ENCODE measurements at places on chromosomes 6 and 20.

- DNase-seq, result no peak
Observed at GRCh38 chr6:127489248-127489647, 29.9 kb downstream of the MTCL3 start.

GRCh38 chr20:24950836-24951525, 1.9 kb downstream of the CST7 start:
- DNase-seq, result no peak

DNA sequence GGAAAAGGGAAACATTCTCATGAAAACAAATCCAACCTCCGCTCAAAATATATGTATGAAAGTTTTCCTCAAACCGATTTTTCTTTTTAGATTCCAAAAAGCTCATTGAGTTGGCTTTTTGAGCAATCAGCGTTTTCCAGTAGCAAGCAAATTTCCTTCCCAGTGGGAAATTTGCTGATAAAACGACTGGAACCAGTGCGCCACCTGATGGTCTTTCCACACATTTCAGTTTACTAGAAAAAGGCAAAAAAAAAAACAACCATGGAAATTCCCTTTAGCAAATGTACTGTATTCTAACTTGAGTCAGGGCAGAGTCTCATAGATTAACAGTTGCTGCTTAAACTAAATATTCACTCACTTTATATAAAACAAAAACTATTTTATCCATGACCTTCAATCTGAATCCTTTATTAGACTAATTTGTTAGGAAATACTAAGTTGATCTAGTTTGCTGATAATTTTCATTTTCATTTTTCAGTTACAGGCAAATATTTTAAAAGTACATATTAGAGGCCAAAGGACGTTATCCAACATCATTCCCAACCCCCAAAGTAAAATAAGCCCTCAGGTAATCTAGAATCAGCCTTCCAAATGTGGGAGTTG, 271.5 kb downstream of the FOXA2 start:
- no peak for DNase-seq

DNA sequence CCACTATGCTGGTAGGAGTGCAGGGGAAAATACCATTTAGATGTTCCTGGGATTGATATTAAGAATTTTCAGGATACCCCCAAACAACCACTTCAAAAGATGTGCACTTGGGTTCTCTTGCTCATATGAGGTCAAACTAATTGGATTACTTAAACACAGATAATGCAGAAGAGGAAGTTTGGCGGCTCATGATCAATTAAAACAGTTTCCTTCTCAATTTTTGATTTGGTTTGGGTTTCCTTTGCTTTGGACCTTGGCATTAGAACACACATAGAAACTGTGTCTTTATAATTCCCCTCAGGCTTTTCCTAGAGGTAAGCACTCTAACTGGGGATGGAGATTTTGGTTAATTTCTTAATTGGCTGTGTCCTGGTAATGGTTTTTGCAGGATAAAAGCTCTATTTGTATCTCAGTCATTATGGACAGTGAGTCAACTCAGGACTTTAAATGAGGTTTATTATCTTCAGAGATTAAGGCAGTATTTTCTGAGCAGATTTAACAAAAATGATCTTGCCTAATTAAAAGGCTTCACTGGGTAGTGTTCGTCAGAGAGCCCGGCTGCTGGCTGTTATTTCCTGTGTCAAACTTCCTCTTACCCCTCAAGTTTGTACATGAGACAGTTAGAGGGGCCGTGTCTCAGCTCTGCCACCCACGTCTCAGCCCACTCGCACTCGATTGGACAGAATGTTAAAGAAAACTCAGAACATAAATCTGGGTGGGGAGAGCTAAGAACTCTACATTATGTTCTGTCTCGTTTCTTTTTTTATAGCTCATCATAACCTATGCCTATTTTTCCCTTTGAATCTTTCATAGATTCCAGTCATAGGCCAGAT, 50.3 kb upstream of the PREP start:
- peak; percentile 14 for DNase-seq

GRCh38 chr20:61304750-61305149, 52.7 kb downstream of the CDH4 start:
- no peak for DNase-seq

- no peak for DNase-seq
Observed at GRCh38 chr6:156994215-156995076, 217.3 kb downstream of the ARID1B start.

DNA sequence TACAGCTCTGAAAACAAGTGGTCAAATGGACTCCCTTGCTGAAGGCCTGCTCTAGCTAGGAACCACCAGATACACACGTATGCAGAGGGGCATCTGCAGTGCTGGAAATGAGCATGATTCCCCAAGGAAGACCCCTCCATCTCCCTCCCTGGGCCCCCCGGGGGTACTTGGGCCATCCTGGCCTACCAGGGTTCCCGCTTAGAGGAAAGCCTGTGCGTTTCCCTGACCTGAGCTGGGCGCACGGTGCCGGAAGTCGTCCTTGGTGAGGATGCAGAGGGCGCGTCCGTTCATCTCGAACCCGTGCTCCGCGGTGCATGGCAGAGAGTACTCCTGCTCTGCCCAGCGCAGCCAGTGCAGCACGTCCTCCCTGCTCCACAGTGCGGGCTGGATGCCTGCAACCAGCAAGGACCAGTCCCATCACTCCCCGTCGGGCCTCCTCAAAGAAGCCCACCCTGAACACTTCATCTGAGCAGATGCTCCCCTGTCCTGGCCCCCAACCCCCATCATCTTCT, 11.8 kb downstream of the ETV7 start:
- no peak for DNase-seq

- peak; percentile 17 for DNase-seq
Observed at GRCh38 chr6:49551078-49551865, 804 bp downstream of the C6orf141 start.

DNA sequence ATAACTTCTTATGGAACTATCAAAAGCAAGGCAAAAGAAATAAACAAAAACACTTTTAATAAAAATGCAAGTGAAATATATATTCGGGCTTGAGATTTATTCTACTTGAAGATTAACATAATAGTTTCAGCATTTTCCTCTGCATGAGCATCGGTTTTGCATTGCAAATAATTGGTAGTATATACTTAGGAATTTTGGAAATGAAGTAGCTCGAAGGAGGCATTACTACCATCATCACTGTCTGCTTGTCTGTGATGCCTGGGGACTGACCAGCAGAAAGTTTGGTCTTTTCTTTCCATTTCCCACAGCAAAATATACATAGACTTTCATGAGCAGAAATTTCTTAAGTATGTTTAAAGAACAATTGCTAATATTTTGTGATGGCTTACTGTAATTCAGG, 570.7 kb downstream of the HTR1B start:
- DNase-seq, result no peak

- DNase-seq, result no peak
Observed at GRCh38 chr6:15892369-15892768, 229.5 kb upstream of the DTNBP1 start.

- DNase-seq, result no peak
Observed at GRCh38 chr6:90202156-90202555, 94.5 kb downstream of the BACH2 start.

GRCh38 chr6:30730601-30731435, 10.7 kb downstream of the TUBB start:
- DNase-seq, result peak; percentile 86

GRCh38 chr6:45500924-45501816, 123.4 kb upstream of the SUPT3H start:
- DNase-seq, result no peak

GRCh38 chr6:150494241-150494640, 105.4 kb upstream of the PLEKHG1 start:
- DNase-seq, result no peak

DNA sequence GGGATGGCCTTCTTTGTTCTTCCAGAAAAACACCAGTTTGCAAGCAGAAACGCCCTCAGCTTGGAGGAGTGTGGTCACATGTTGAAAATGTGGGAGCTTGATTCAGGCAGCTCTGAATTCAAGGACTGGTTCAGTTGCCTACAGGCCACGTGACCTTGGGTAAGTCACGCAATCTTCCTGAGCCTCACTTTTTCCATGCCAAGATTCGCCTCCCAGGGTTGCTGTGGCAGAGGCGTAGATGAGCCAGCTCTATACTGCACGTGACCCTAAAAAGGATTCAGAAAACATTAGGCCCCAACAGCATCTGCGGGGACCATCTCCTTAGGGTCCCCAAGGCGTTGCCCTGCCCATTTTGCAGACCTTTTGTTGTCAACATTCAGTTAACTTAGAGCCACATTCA, 112.0 kb upstream of the SNX9 start:
- DNase-seq, result no peak

- DNase-seq, result no peak
Observed at GRCh38 chr6:149701714-149702113, 16.2 kb downstream of the LATS1 start.

GRCh38 chr20:25076201-25076600, 5.7 kb downstream of the VSX1 start:
- DNase-seq, result peak; percentile 9

GRCh38 chr6:144343701-144344428, 58.7 kb downstream of the UTRN start:
- no peak for DNase-seq

DNA sequence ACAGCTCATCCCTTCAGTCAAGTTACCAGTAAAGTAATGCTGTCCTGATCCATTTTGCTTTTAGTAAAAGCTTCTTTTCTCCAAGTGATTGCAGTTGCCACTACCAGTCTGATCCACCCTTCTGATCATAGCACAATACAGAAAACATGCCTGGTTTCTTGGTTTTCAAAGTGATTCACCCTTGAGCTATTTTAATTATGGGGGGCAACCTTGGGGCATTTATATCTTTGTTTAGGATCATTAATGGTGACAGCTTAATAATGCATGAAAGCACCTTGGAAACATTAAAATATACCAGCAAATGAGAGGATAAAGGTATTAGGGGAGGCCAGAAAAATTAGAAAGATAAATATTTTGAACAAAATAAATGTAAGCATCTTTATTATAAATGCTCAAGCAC, 38.4 kb downstream of the LRRC1 start:
- DNase-seq, result no peak

GRCh38 chr6:34025861-34026260, 120.0 kb downstream of the GRM4 start:
- no peak for DNase-seq

- DNase-seq, result no peak
Observed at GRCh38 chr6:21083708-21084107, 509.8 kb upstream of the SOX4 start.
